Activated T-cell treated with anti-CD3 and anti-CD28 coated beads, Interleukin-2, amount 50 U/mL, for 72 hours (primary cell): ENCODE measurements at places on chromosomes 2 and 18. TPM values are rescaled to one million over a fixed set of nuclear protein-coding genes. Genes with fewer than 3 reads are reported as not detected.

TEX44 gene
- not detected for total RNA-seq

TRIM54 gene
- not detected for total RNA-seq

NAT8 gene
- not detected for total RNA-seq

MYCN gene
- total RNA-seq, result 0.12 TPM

C1GALT1C1L gene
- 0.48 TPM for total RNA-seq

DSC2 gene
- total RNA-seq, result not detected

TLX2 gene
- total RNA-seq, result 2.4 TPM

SMAD4 gene
- total RNA-seq, result 84.7 TPM

CTNNA2 gene
- total RNA-seq, result not detected

ANKRD30BL gene
- total RNA-seq, result not detected

GRCh38 chr2:214471990-214472389 is 61.1 kb downstream of the VWC2L start:
- no peak for DNase-seq

DNA sequence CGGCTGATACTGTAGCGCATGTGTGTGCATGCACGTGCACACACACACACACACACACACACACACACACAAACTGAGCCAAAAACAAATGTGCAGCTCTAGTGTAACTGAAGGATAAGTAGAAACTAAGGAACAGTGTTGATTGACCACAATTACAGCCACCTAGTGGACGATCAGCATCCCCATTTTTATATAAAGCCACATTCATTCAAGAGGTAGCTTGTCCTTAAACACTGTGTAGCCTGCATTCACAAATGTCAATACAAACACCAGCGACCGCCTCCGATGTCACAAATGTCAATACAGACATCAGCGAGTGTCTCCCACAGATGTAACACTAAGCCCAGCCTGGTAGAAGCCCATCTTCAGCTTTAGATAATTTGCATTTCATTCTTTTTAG is 167.4 kb downstream of the PTGR3 start:
- DNase-seq, result no peak

- DNase-seq, result no peak
These were observed 46.0 kb downstream of the COX7A2L start for GRCh38 chr2:42314892-42315468.

GRCh38 chr2:128064353-128064752 is 26.6 kb upstream of the UGGT1 start:
- DNase-seq, result no peak

DNA sequence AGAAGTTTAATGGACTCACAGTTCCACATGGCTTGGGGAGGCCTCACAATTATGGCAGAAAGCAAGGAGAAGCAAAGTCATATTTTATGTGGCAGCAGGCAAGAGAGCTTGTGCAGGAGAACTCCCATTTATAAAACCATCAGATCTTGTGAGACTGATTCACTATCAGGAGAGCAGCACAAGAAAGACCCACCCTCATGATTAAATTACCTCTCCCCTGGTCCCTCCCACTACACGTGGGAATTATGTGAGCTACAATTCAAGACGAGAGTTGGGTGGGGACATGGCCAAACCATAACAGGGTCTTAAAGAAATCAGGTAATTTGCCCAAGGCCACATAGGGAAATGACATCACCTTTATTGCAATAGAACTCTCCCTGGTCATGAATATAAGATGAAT is 1073.3 kb upstream of the ACVR2A start:
- DNase-seq, result no peak

- no peak for DNase-seq
These were observed 23.6 kb downstream of the MALT1 start for GRCh38 chr18:58694720-58695468.

- DNase-seq, result no peak
These were observed 79.6 kb downstream of the SLC4A10 start for GRCh38 chr2:161703863-161704262.

GRCh38 chr2:72917138-72917876 is at the start of gene EMX1:
Gene EMX1 (plus strand): TSS chr2:72917519. CDS start chr2:72917853, 334 bp downstream.
- DNase-seq, result peak; percentile 65

DNA sequence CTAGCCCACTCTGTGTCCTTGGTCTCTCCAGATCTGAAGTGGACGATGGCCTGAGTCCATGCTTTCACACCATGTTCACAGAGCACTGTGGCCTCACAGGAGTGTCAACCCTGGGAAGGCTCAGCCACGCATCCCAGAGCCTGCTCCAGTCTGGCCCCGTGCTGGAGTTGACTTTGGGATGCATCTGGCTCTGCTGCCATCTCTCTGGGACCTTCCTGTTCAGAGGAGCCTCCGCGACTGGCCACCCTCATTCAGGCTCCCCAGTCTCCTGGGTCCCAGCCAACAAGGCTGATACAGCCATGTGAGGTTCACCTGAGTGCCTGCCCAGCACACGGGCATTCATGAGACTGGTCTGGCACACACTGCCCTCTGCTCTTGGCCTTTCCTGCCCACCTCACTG is 199.7 kb upstream of the RAB6C start:
- DNase-seq, result no peak

GRCh38 chr18:22031611-22032010 is 137.8 kb upstream of the GATA6 start:
- DNase-seq, result no peak

DNA sequence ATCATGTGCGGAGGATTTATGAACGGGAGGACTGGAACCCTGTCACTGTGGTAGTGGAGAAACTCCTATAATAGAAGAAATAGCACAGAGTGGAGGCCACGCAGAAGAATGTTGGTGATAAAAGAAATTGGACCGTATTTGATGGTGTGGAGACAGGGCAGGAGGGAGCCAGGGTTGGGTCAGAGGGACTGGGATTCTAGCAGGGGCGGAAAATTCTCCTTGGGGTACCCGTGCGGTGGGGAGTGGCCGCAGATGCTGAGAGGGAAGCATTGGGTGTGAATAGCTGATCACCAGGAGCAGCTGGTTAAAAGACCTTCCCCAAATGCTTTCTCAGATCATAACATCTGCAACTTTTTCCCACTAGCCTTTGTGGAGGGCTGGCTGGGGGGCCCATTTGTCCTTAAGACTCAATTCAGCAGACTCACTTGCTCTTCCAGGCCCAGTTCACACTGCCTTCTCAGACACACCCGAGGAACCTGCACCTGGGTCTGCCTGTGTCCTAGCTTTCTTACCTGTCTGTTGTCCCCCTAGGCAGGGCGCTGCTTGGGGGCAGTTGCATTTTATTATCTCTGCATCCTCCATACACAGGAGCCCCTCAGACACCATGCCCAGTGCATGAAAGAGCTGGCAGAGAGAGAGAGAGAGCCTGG is 7.1 kb downstream of the SH3BP4 start:
- no peak for DNase-seq

DNA sequence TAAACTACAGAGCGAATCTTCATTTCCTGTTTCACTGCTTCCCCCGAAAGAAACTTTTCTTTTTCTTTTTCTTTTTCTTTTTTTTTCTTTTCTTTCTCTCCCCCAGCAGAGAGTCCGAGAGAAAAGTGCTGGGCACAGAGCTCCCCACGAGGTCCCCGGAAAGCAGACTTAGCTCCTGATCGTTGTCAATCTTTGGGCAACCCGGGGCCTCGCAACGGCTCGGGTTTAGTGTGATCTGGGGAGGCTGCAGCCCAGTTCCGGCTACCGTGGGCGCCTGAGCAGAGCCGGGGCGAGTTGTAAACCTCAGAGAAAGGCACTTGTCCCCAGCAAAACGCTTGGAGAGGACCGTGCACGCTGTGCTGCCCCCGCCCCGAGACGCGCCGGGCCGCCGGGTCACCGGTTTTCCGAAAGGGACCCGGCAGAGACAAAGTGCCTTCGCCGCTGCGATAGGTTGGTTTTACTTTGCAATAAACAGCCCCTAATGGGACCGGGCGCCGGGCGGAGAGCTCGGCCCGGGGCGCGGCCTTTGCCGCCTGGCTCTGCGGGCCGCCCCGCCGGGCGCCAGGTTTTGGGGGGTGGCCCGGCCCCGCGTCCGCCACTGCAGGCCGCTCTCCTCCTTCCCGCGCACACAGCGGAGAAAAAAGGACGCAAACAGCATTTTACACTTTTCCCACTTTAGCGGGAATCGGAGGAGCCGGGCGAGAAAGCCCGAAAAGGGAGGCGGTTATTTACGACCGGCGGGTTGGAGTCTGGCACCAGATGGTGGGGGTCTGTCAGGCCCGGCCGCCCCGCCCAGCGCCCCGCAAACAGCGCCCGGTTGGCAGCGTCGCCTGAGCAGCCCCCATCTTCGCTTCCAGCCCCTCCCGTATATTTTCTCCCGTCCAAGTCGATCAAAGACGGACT is 136.0 kb downstream of the INSIG2 start:
- DNase-seq, result peak; percentile 50

- DNase-seq, result no peak
These were observed 7.8 kb upstream of the RAB12 start for GRCh38 chr18:8601277-8602032.

GRCh38 chr2:182946958-182947369 is 80.5 kb upstream of the FRZB start:
- DNase-seq, result no peak

GRCh38 chr2:215396595-215397313 is 39.1 kb downstream of the FN1 start:
- DNase-seq, result no peak

DNA sequence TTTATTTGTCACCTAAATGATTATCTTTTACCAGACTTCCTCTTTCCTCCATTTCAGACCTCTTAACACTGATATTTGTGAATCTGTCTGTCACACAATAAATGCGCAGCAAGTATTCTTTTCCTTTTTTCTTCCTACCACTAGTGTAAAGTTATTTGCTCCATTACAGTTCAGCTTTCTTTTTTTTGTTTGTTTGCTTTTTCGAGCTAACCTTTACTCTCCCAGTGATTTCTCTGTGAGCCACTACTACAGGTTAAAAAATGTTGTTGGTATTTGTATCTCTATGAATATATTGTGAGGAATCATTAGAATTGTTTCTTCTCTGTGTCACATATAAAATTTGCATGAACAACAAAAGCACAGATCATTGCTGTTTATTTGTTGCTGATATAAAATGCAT is 854.0 kb upstream of the GCFC2 start:
- no peak for DNase-seq

DNA sequence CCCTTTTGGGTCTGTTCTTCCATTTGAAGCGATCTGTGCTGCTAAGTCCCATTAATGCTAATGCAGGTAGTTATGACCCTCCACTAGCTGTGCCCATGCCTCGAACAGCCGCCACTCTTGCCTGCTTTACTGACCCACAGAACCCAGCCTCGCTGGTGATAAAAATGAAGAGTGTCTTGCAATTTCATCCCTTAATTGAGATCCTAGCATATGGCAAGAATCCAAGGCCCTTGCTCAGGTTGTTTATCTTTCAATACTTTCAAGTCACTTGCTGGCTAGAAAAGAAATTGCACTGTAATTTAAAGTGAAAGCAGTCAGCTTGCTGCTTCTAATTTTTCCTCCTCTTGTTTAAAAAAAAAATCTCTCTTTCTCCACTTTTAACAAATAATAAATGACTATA is 73.6 kb downstream of the ZNF521 start:
- DNase-seq, result no peak

DNA sequence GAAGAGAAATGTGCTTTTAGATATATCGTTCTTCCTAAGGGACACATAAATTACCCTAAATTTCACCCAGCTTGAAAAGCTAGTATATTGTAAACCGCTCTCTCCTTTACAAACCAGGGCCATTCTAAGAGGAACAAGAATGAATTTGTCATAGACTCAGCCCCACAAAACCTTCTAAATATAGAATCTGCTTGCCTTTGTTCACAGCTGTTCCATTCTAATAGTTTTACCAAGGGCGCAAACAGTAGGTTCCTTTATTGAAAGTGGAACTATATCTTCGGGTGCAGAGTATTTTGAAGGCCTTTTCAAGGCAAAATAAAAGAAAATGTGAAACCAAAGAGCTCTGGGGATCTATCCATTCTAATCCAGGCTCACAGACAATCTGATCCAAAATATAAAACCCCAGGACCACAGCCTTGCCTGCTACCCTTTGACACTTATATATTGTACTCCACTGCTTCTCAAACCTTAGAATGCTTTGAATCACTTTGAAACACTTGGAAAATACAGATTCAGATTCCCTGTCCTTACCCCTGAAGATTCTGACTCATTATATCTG is 316.8 kb downstream of the PAX3 start:
- no peak for DNase-seq

DNA sequence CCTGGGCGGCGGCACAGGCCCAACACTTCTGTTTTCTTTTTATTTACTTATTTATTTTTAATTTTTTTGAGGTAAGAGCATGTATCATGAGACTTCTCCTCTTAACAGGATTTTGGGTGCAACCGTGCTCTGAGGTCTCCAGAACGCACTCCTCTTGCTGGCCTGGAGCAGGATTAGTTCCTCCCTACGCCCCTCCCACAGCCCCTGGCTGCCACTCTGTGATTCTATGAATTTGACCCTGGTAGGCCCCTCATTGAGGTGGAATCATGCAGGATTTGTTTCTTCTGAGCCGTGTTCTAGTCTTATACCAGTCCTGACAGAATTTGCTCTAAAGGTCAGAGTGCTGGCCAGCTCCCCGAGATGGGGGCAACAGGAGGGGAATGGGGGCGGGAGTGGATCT is 106.5 kb upstream of the HS6ST1 start:
- DNase-seq, result no peak

GRCh38 chr18:62437235-62438017 is 85.4 kb upstream of the ZCCHC2 start:
- no peak for DNase-seq
